Lower leg skin (tissue), 4 donors: ENCODE measurements at places on chromosomes 6 and 20. TPM values are rescaled to one million over a fixed set of nuclear protein-coding genes. Genes with fewer than 3 reads are reported as not detected.

SDCBP2 gene
- 141 TPM for total RNA-seq

GRCh38 chr6:10529231-10529801, 8.2 kb downstream of the GCNT2 start:
- peak; percentile 70 for DNase-seq

- no peak for DNase-seq
Observed at GRCh38 chr6:126180585-126180984, 159.3 kb upstream of the CENPW start.

DNA sequence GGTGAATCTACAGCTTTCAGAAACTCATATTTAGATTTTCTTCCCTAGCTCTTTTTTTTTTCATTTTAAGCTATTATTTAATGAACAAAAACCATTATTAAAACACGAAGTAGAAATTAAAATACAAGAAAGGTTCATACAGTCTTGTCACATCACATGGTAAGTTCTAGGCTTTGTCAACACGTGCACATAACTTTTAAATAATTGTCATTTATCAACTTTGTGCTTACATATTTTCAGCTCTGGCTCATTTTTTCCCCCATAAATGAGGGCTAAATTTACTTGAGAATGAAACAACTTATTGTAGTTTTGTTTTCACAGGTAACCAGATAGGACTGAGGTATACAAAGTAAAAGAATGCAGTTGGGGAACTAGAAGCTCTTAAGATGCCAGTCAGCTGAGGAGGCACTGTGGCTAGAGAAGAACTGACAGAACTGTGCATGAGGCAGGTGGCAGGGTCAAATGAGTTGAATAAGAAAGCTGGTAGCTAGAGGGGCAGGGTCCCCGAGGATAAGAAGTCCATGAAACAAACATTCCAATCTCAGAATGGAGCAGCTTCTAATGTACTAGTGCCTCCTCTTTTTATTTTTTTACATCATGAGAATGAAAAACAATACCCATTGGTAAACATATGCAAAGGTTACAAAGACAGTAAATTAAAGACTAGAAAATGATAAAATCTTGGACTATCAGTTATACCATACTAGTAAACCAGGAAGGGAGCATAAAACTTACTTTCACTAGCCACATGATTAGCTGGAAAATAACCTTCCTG, 141.5 kb downstream of the MYB start:
- no peak for DNase-seq

- DNase-seq: peak; percentile 91
Observed at GRCh38 chr6:17987697-17988421, 424 bp upstream of the KIF13A start.
